ENCODE measurements at places on chromosomes 3 and 15.
A peak's percentile ranks its signal among the peaks of the same experiment; 100 is the strongest.

GRCh38 chr3:169663951-169664820 is 674 bp upstream of the MECOM start:
- DNase-seq = no peak

DNA sequence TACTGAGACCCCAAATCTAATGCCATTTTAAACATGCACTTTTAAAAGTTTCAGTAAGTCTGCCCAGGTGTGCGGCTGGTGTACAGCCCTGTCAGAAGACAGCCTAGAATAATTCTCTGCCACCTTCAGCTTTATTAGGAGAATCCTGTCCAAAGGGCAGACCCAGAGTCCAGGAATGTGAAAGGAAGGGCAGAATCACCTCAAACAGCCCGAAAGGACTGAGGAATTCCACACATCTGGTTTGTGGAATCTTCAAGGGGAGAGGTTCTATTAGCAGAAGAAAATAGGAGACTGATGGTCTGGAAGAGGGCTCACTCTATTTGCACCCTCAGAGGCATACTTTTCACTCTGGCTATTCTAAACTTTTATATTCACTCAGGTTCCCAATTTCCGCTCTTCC is 46.6 kb downstream of the TYRO3 start:
- DNase-seq = no peak

- DNase-seq = no peak
Observed at GRCh38 chr15:82890338-82890994, 62.1 kb downstream of the HOMER2 start.

DNA sequence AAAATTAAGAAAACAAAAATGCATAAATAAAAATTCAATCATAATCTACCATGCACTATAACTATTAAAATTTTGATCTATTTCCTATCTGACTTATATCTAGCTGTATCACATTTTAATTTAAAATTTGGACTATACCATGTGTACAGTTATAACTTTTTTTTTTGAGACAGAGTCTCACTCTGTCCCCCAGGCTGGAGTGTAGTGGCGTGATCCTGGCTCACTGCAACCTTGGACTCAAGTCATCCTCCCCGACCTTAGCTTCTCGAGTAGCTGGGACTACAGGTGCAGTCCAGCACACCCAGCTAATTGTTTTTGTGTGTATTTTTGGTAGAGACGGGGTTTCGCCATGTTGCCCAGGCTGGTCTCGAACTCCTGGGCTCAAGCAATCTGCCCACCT is 119.9 kb downstream of the ADAM10 start:
- DNase-seq = no peak

- DNase-seq = no peak
Observed at GRCh38 chr3:76487446-76487845, 552.5 kb upstream of the ROBO2 start.

DNA sequence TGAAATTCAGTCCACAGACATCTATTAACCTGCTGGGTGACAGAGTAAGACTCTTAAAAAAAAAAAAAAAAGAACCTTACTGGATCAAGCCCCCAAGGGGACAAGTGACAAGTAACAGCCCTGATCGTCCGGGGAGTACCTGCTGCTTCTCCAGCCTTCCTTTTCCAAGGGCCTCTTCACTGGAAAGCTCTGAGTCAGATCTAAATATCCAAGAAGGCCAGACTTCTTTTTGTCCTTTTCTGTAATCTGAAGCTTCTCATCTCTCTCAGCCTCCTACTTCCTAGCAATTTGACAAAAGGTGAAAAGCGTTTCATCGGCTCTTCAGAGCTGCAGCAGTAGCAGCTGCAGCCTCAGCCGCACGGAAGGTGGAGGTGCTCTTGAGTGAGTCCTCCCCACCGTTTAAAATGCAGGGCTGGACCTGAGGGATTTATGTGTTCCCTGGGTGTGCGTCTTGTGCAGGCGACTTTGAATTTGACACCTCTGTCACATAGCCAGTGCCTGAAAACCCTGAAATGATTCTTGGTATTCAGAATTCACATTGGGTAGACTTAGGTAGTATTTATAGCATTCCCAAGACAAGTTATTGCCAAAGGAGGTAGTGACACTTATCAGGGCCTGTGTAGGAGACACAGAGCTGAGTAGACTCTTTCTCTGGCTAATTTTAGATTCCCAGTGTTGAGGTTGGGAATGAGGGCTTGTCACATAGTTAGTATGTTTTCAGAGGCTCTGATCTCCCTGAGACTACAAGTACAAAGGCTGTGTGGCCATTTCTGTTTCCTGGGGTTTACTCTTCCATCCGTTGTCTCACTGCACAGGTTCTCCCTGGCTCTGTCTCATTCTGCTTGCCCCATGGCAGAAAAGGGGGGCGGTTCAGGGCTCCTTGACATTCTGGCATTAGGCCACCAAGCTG is 291.2 kb upstream of the C2CD4B start:
- no peak for DNase-seq

DNA sequence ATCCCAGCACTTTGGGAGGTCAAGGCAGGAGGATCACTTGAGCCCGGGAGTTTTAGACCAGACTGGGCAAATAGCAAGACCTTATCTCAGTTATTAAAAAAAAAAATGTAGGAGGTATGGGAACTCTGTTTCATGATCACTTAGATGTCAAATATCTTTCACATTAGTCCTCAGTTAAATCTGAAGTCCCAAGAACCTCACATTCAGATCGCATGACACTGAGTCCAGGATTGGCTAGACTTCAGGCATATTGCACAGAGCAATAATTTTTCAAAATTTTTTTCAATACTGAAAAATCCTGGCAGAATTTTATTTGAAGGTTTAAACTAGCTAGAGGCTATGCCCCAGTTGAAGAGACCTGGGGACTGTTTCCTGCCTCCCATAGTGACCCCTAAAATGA is 56.3 kb upstream of the ZNF148 start:
- no peak for DNase-seq

DNA sequence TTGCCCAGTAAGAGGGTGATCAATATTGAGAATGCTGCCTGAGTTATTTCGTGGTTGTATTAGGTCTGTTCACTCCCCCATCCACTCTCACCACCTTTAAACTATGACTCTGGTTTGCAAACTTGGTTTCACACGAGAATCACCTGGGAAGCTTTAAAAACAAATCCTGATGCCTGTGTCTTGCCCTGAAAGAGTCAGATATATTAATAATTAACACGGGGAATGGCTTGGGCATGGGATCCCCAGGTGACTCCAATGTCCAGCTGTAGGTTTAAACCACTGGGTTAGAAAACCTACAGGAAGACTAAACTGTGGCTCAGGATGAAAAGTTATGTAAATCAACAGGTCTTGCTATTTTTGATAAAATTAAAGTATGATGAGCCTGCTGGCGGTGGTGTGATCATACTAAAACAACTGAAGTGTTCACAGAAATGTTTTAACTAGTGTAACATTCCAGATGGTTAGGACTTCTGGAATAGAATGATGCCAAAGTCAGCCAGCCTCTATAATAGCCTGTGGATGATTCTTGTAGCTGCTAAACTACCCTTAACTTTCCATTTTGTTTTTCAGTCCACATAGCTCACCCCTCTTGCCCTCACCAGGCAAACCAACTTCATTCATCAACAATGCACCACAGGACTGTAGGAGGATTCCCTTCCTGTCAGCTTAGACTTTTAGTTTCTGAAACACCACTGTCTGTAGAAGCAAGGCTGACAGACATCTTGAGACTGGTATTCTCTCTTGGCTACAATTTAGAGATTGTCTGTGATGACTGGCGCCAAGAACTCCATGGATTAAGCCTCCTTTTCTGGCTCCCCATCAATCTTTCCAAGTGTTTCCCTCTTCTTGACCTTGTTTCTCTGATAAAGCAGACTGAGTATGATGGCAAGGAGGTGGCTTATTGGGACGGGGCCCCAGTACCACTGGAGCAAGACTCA is 119.1 kb upstream of the ADAMTS9 start:
- DNase-seq = no peak

GRCh38 chr15:81322676-81323253 is 1.2 kb downstream of the STARD5 start:
- no peak for DNase-seq

DNA sequence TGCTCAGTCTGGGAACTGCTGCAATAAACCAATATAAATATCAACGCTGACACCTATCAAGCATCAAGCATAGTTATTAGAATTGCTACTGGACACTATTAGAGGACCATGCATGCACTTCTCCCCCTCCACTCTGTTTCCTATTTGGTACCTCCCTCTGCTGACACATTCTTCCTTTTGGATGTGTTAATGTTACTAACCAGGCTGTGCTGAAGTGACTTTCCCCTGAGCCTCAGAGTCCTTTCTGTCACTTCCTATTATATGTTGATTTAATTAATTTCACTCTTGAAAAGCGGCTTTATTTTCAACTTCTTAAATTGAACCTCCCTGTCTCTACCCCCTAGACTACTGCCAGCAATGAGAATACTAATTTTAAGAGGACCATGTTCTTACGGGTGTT is 379.1 kb downstream of the MCTP2 start:
- DNase-seq = no peak

DNA sequence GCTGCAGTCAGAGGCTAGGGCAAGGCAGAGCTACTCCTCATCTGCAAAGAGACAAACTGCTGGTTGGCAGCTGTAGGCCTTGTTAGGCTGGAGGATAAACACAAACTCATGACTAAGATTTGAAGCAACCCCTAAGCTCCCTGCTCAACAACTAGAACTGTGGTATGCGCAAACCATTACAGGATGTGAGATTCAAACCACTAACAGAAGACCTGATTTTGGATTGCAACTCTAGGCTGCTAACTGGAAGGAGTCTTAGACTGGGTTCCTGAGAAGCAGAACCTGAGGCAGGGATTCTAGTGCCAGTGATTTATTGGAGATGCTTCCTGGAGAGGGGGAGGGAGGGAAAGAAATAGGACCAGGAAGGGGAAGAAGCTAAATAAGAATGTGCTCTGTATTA is 22.5 kb downstream of the CCR4 start:
- DNase-seq = no peak

- no peak for DNase-seq
Observed at GRCh38 chr3:136909187-136909586, 47.2 kb downstream of the NCK1 start.

DNA sequence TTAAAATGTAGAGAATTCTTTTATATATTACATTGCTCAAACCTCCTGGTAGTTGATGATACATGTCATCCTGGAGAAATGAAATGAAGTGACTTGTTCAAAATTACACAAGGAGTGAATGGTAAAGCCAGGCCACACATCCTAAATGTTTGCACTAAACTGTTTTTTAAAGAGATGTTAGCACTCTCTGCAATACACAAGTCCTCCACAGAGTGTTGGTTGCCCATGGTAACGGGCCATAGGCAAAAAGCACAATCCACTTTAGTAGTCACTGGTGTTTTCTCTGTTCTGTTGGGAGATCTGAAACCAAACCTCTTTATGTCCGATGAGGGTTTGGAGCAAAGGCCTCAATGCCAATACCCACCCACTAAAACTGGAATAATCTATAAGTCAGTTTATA is 907.4 kb downstream of the NTRK3 start:
- DNase-seq = no peak

DNA sequence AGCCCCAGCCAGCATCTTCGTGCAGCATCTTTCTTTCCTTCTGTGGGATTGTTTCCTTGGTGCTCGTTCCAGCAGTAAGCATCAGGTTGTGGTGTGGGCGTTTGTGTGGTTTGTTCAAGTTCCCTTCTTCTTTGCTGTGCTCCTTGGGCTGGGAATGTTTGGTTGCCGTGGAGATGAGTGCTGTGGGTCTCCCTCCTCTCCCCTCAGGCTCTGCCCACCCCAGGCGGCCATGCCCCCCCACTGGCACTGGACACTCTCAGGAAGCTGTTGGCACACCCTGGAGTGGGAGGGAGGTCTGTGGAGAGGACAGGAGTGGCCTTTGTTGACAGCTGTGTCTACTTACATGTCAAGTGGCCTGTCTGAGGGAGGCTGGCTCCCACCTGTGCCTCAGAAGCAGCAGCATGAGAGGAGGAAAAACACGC is 46.5 kb upstream of the SACM1L start:
- peak; percentile 5 for DNase-seq

DNA sequence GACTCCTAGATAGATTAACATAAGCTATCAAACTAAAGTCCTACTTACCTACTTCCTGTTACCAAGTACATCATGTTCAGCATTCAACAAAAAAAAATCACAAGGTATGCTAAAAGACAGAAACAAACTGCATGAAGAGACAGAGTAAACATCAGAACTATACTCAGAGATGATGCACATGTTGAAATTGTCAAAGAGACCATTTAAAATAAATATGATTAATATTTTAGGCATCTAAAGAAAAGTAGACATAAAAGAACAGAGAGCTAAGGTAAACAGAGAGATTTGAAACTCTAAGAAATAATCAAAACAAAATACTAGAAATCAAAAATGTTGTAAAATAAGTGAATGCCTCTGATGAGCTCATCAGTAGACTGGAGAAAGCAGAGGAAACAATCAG is 224.8 kb upstream of the STAC start:
- DNase-seq = no peak

DNA sequence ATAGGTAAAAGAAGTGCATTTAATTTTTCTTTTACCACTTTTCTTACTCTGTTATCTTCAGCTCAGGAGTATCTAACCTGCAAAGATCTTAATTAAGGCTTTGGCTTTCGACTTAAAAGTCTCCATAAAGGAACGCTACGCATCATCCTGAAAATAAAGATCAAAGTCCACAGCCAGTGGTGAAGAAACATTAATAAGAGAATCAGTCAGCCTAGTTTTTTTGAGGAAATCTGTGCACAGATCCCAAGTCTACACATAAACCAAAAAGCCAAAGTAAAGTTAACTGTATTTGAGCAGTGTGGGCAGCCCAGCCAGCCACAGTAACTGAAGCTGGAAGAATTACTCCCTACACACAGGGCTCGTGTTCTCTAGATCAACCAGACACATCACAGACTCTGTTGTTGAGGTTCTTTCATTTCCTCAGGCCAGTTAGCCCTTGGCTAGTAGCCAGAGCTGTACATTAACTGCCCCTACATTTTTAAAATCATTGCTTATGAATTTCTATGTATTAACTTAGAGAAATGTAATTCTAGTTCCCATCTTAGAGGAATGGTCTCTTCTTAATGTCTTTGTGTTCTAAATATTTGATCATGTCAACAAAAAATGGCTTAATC is 6.9 kb downstream of the LRRC2 start:
- DNase-seq = no peak

- no peak for DNase-seq
Observed at GRCh38 chr3:66592927-66593625, 92.3 kb upstream of the LRIG1 start.

DNA sequence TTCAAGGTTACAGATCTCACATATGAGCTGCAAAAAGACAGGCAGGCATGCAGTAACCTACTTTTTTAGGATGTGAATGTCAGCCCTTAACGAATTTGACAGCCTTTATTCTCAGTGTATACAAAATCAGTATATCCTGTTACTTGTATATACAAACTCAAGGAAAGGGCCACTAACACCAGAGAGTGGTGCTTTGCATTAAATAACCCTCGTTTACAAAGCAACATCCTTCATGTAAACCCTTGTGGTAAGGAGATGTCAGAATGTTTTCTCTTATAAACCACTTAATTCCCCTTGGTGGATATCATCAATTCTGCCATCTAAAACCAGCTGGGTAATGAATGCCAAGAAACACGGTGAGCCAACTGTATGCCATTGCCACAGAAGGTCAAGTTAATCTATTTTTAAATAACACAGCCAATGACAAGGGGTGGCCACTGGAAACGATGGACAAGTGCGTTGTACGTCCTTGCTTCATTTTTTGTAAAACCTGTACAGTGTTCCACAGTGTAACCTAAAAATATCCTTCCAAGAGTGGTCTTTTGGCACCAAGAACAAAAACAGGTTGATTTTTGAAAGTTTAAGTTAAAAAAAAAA is 7.5 kb downstream of the MAGI1 start:
- no peak for DNase-seq

- DNase-seq = no peak
Observed at GRCh38 chr15:43249236-43249635, 17.5 kb downstream of the TGM5 start.
